ENCODE measurements at places on chromosomes 12 and 14.
A peak's percentile ranks its signal among the peaks of the same experiment; 100 is the strongest.

DNA sequence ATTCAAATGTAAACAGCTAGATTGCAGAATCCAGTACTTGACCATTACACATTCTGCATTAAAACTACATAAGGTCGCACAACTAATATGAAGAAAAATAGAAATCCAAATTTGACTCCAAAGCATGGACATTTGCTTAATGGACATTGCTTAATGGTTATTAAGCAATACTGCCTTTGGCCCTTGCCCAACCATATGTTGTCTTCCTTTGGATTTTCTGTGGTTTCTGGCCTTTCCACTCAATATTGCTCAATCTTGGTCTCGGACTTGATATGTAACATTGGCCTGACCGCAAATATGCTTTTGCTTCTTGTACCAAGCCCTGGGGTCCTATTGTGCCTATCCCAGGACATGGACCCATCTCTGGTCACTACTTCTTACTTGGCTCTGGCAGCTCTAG, 67.2 kb downstream of the PTPRR start:
- DNase-seq: no peak

- DNase-seq: no peak
Measured at GRCh38 chr14:92481811-92482555, 31.6 kb upstream of the RIN3 start.

DNA sequence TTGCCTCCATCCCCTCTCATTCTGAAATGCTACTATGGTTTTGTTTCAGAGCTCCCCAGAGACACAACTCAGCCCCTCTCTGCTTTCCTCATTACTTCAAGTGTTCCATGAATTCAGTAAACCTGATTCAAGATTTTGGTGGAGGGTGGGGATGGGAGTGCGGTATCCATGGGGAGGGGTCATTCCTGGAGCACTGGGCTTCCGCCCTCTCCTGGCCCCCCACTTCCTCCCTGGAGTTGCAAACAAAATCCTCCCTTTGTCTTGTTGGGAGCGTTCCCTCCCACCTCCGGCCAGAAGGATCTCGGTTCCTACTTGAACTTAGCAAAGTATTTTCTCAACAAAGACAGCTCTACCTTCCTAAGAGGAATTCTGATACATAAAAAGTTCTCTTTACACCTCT, 71.8 kb upstream of the LTA4H start:
- no peak for DNase-seq

- no peak for DNase-seq
Measured at GRCh38 chr12:130322263-130322662, 15.4 kb upstream of the PIWIL1 start.

DNA sequence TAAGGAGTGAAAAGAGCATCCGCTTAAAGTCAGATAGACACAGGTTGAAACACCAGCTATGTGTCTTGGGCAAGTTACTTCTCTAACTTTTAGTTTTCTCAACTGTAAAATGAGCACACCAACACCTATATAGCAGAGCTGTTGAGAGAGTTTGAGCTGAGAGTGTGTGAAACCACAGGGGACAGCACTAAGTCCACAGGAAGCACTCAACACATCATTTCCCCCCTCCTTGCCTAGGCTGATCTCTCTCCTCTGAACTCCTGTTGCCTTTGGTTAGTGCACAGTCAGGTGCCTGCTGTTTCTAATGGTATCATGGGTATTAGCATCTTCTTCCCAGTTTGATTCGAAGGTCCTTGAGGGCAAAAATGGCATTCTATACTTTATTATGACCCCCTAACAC, 176.7 kb downstream of the DPF3 start:
- DNase-seq: no peak

- no peak for DNase-seq
Measured at GRCh38 chr12:29334937-29335336, 46.0 kb downstream of the ERGIC2 start.

GRCh38 chr12:43308776-43309175, 243.2 kb downstream of the ADAMTS20 start:
- no peak for DNase-seq

DNA sequence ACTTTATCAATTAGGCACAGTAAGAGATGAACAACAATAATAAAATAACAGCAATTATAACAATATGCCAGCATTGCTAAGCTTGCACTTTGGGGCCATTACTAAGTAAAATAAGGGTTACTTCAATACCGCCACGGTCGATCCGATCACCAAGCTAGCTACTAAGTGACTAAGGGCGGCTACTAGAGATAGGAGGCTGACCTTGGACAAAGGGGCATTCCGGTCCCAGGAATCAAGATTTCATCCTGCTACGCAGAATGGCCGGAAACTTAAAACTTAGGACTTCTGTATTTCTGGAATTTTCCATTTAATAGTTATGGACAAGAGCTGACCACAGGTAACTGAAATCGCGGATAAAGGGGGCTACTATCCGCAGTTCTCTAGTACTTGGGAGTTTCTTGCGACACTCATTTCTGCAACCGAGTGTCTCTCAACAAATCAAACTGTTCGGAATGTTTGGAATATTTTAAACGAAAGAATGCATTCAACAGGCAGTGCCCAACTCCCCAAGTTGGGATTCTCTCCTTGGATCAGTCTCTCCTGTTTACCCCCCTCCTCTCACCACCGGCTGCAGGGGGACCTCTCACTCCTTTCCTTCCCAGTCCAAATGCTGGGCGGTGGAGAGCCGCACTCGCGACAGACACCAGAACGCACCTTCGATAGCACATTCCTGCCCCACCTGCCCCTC, 650 bp downstream of the HEBP1 start:
- no peak for DNase-seq

DNA sequence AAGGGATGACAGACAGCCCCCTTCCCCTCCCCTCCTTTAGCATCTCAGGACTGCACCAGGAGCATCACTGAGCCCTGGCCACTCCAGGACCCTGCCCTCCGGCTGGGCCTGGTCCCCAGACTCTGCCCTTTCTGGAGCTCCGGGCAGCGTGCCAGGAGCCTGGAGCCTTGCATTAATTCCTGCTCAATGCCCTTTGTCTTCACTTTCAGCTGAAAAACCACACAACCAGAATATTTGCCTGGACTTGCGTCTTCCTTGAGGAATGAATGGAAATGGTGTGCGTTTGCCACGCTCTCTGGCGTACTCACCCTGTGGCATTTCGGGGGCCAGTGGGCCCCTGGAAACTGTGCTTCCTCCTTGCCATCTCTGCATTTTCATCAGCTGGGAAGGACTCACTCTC, 8.5 kb upstream of the RFLNA start:
- DNase-seq: no peak

DNA sequence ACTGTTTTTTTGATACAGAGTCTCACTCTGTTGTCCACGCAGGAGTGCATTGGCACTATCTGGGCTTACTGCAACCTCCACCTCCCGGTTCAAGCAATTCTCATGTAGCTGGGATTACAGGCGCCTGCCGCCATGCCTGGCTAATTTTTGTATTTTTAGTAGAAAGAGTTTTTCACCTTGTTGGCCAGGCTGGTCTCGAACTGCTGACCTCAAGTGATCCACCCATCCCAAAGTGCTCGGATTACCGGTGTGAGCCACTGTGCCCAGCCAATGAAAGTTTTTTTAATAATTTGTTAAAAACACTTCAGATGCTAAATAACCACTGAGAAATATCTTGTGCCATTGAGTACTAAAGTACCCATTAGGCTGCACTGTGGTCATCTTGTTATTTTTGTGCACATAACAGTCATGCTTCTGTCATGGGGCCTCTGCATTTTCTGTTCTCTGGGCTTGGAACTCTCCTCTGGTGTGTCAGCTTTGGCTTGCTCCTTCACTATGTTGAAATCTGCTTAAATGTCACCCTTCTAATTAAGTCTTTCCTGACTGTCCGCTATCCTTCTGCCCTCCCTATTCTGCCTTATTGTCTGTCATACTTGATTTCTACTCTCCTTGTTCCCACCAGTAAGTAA, 105.1 kb downstream of the KTN1 start:
- no peak for DNase-seq

- no peak for DNase-seq
Measured at GRCh38 chr14:52325630-52326029, 11.5 kb downstream of the PTGER2 start.

DNA sequence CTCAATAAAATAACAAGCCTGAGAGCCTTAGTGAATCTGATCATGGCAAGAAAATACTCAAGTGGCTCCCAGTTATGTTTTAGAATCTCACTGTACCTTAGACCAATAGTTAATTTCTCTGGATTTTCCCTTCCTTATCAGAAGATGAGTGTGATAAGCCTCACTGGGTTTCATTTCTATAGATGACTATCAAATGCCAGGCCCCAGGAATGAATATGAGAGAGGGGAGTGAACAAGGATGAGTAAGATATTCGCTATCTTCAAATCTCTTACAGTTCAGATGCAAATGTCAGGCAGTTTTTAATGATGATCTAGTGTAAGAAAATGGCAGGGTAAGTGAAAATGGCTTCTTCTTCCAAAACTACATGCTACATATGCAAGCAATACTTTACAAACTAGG, 26.1 kb upstream of the OR10P1 start:
- DNase-seq: peak; percentile 16

DNA sequence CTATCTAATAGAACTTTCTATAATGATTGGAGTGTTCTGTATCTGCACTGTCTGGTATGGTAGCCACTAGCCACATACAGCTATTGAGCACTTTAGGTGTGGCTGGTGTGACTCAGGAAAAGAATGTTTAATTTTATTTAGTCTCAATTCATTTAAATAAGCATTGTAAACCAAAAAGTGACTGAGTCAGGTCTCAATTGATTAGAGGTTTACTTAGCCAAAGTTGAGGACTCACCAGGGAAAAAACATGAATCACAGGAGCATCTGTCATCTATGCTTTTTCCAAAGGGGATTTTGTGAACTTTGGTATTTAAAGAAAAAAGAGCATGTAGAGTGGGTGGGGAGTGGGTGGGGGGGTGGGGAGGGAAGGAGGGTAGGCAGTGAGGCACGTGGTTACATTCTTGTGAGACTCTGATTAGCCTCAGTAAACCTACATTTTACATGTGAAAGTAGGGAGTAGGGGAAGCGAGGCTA, 473.1 kb downstream of the ATP23 start:
- DNase-seq: no peak

DNA sequence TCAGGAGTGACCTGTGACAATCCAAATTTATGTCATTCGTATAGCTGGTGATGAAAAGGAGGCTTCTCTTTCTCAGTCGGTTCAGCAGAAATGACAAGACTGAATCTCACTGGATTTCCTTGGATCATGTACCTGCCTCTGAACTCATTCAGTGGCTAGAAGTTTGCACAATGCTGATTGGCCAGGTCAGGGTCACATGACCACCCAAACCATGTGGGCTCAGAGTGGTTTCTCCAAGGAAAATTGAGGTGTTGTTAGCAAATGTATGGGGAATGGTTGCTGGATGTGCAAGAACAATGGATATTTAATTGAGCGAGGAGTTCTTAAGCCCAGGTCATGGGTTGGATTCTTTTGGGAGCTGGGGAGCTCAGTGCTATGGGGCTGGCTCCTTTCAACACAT, 227.5 kb downstream of the AACS start:
- DNase-seq: no peak

DNA sequence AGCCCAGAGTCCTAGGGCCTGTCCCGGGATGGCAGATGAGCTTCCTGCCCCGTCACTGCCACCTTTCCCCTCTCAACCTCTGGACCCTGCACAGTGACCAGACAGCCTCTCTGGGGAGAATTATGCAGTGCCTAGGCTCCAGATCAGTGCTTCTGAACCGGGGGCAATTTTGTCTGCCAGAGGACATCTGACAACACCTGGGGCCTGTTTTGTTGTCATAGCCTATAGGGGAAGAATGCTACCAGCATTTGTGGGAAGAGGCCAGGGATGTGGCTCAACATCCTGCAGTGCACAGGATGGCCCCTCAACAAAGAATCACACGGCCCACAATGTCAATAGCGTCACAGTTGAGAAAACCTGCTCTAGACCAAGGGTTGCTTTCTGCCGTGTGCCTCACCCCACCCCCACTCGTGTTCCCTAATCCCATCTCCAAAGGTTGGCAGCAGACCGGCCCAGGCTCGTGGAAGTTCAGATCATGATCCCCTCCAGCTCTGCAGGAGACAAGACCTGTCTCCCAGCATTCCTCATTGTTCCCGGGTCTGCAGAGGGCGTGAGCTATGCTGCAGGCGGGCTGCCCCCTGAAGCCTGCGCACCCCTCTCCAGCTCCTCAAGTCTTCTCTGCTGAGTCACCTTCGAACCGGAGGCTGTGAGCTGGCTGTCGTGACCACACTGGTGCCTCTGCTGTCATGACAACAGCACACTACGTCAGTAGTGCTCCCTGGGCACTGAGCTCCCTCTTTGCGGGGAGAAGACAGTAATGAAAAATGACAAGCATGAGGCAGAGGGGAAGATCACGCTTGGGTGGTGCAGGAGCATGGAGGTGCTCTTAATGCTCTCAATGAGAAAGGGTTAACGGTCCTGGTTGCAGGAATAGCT, 2.0 kb upstream of the GAPDH start:
- peak; percentile 96 for DNase-seq

- DNase-seq: no peak
Measured at GRCh38 chr14:90355540-90356518, 24.1 kb upstream of the NRDE2 start.

DNA sequence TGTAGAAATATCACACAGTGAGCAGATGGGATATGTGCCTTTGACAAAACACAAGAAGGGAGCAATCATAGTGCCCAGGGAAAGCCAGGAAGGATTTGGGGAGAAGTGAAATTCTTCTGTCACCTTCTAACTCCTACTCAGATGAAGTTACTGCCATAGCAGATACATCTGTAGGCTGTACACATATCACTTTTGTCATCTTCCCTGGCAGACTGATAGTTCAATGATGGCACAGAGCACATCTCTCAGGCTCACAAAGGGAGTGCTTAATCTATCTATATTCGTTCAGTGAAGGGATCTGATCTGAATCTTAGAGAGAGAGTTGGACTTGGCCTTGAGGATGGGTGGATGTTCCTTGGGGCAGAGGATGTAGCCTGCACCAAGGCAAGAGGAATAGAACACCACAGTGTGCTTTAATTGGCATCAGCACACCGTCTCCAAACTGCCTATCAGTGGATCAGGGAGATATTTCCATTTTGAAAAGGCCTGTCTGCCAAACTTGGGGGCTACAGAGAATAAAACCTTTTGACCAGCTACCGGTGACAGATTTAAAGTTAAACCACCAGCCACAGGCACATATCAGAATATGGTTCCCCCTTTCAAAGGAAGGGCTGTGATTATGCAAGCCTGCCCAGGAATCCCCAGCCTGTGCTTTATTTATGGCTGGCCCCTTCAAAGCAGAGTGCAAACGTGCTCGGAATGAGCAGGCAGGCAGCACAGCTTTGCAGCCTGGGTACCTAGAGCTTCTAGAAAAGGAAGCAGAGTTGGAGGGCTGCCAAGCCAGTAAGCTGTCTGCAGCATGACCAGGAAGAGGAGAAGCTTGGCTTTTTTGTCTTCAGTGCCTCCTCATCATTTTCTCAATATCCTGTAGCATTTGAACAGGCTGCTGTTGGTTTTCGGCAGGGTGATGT, 165.5 kb upstream of the DYRK2 start:
- peak; percentile 58 for DNase-seq
